HEK293T (cell line): ENCODE measurements at places on chromosomes 2 and 18.

GRCh38 chr2:240877460-240878340 is 9.1 kb downstream of the AGXT start:
- no peak for DNase-seq

- DNase-seq = no peak
Observed at GRCh38 chr2:150120326-150120955, 367.0 kb downstream of the RND3 start.

- DNase-seq = peak; percentile 7
Observed at GRCh38 chr2:6214471-6214870, 522.3 kb downstream of the SOX11 start.

DNA sequence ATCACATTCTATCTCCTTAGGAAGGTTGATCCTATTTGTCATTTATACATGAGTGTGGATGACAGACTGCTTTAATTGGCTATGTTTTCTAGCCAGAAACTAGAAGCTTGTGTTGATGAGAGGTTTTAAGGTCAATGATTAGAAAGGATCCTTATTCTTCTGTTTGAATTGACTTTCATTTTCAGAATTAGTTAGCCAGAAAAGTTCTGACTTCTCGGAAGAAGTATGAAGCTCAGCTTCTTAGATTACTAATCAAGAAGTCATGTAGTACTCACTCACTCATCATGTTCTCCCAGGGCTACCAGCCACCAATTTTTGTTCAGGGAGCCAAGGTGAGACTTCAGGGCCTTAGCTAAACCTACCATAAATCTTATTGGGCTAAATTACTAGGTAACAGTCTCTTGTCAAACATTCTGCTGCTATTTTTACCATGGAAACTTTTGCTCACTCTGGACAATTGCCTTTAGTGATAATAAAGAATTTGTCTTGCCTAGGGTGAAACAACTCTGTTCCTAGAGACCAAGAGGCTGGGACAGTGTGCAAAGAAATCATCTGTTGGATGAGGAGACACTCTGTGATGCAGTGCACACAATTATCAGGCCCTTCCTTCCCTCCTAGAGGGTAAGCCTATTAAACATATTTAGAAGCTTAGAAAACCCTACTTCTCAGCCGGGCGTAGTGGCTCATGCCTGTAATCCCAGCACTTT is 111.6 kb upstream of the DNMT3A start:
- DNase-seq = no peak

GRCh38 chr2:177075254-177075653 is 137.3 kb upstream of the HNRNPA3 start:
- no peak for DNase-seq

GRCh38 chr2:54629914-54630857 is 93.3 kb upstream of the EML6 start:
- no peak for DNase-seq

- DNase-seq = no peak
Observed at GRCh38 chr2:118249531-118249930, 161.3 kb downstream of the INSIG2 start.

- DNase-seq = no peak
Observed at GRCh38 chr18:79046522-79046921, 22.7 kb upstream of the ATP9B start.

DNA sequence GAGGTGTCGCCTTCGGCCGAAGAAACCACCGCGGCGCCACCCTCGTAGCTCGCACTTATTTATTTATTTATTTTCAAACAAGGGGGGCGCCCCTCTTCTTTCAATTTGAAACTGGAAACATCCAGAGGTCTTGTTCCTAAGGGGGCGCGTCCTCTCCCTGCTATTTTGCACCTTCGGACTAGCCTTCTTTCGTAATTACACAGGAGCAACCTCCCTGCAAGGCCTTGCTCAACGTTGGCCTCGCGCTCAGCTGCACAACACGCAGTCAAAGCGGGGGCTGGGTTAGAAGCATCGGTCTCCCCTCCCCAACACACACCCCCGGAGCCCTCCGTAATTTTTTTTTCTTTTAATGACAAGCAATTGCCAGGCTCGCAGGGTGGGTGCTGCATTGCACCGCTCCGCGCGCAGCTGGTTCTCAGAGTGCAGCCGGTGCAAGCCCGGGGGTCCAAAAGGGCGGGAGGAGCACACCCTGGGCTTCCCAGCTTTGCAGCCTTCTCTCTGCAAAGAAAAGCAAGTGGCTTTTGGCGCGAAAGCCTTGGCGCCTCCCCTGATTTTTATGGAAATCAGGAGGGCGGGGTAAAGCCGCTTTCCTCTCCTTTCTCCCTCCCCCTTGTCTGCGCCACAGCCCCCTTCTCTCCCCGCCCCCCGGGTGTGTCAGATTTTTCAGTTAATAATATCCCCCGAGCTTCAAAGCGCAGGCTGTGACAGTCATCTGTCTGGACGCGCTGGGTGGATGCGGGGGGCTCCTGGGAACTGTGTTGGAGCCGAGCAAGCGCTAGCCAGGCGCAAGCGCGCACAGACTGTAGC is at the start of gene MYCN:
Gene MYCN (plus strand): TSS at position 697 of the 807 bp plus-strand sequence. CDS start 1,515 bp downstream, outside the sequence.
- peak; percentile 52 for DNase-seq

- no peak for DNase-seq
Observed at GRCh38 chr2:43223521-43224001, 2.8 kb downstream of the ZFP36L2 start.

GRCh38 chr18:79692056-79692455 is 12.5 kb downstream of the CTDP1 start:
- DNase-seq = no peak

DNA sequence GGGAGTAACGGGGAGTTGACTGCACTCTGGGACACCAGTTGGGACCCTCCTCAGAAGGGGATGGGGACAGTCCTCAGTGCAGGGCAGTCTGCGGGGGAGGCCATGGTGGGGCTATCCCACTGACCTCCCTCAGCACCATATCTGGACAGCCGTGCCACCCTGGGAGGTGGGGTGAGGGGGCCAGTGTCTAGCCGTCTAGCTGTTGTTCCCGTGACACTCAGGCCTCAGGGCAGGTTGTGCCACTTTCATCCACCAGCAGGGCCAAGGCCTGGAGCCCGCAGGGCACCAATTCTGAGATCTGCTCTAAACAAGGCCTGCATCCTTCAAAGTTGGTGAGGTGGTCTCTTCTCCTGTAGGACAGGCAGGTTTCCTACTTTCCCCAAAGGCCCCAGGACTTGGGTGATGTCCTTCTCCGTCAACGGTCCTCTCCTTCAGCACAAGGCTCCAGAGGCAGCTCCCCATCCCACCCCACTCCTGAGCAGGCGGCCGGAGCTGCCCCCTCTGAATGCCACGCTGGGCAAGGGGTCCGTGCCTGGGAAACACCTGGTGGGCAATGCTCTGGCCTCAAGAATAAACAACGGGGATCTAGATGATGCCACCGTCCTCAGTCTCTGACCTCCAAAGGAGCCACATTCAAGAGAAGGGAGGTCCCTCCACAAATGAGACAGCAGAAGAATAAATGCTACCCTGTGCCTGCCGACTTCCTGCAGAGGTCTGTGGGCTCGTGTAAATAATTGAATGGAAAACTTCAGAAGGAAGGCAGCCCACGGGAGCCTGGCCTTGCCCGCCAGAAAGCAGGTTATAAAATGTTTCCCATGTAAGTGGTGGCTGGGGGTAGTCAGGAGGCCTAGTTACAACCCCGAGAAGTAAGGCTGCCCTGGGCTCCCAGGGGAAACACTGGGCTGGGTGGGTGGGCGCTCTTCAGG is 42.8 kb upstream of the PTMA start:
- no peak for DNase-seq

GRCh38 chr2:40304340-40304739 is 147.6 kb downstream of the SLC8A1 start:
- no peak for DNase-seq

DNA sequence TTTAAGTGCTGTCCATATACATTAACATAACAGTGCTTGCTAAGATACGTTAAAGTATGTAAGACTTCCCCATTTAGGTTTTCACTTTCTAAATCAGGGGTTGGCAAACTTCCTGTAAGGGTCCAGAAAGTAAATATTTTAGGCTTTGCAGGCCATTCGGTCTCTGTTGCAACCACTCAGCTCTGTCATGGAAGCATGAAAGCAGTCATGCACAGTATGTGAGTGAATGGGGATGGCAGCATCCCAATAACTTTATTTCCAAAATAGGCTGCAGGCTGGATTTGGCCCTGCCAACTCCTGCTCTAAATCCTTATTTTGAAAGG is 128.7 kb downstream of the PLA2R1 start:
- no peak for DNase-seq

GRCh38 chr2:234436482-234436837 is 60.4 kb downstream of the ARL4C start:
- no peak for DNase-seq

GRCh38 chr18:3529601-3530000 is 79.6 kb downstream of the TGIF1 start:
- no peak for DNase-seq

- DNase-seq = no peak
Observed at GRCh38 chr2:134288814-134289213, 34.9 kb downstream of the MGAT5 start.

GRCh38 chr2:8472545-8473323 is 209.1 kb upstream of the ID2 start:
- DNase-seq = no peak

DNA sequence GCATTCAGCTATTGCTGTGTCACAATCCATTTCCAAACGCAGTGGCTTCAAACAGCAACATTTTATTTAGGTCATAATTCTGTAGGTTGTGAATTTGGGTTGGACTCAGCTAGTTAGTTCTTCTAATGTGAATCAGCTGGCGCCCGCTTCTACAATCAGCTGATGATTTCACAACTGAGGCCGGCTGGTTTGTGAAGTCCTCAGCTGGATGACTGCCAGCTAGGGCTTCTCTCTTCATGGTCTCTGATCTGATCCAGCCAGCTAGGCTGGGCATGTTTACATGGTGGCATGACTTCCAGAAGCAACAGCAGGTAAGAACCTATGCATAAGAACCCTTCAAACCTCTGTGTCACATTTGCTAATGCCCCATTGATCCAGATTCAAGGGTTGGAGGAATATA is 172.0 kb downstream of the SLC4A10 start:
- DNase-seq = no peak

- DNase-seq = no peak
Observed at GRCh38 chr2:100554798-100555407, 7.9 kb upstream of the PDCL3 start.

- DNase-seq = no peak
Observed at GRCh38 chr2:128455721-128456050, 137.0 kb upstream of the HS6ST1 start.

- no peak for DNase-seq
Observed at GRCh38 chr2:228239207-228239906, 57.9 kb upstream of the SPHKAP start.

DNA sequence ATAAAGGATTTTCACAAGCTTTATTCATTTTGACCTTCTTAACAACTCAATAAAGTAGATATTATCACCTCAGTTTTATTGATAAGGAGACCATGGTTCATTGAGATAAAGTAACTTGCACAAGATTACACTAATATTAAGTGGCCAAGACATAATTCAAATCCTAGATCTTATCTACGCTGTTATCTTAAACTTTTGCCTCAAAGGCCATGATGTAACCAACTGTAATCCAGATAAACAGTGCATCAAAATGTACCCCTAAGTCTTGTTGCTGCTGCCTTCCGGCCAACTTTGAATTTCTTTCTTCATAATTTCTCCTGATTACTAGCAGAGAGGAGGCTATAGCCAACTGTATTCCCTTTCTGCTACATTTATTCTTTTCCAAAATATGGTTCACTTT is 1094.8 kb upstream of the PIK3C3 start:
- no peak for DNase-seq

DNA sequence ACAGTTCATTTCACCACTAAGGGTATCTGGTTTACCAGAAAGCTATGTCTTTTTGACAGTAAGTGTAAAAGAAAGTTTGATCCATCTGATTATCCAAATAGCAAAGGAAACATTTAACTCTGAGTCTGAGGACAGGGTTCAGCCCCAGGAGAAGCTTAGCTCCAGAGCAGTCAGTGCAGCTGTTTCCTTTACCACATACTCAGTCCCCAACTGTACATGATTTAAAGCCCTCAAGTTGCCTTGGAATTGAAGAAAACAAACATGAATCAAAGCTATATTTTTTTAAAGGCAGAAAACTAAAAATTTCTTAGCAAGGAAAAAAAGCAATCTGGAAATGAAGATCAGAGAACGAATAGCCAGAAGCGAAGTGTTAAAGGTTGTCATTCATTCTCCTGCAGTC is 746.0 kb downstream of the METTL4 start:
- no peak for DNase-seq

DNA sequence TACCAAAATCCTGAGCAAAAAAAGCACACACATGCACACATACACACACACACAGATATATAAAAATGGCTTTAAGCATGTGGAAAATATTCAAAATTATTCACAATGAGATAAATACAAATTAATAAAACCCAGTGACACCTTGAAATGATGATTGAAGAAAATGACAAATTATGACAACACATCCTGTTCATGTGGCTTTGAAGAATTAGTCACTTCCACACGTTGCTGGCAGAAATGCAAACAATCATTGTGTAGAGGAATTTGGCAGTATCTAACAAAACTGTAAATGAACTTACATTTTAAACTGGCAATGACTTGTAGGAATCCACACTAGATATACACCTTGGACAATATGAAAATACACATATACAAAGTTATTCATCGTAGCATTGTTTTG is 95.8 kb upstream of the RGPD4 start:
- DNase-seq = no peak
